Activated gamma-delta T cell treated with Interleukin-2 at 50 U/mL for 16 hours (primary cell): ENCODE measurements at places on chromosomes 3 and 15.

- no peak for DNase-seq
Measured at GRCh38 chr3:128455786-128456748, 10.6 kb downstream of the DNAJB8 start.

DNA sequence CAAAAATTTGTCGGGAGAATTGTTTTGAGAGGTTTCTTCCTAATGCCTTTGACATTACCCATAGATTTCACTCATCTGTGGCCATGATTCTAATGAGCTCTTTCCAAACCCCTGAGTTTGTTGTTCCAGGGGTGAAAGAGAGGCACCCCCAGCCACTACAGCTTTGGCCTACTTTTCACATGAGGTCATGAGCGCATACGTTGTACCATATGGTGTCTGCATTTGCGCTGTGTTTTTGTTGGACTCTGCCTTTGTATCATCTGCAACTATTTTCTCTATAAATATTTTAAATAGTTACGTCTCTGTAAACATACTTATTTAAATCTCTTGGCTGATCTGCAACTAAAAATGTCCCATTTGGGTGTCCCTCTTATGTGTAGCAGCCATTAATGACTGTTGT is 107.9 kb downstream of the LRTM1 start:
- DNase-seq = no peak

DNA sequence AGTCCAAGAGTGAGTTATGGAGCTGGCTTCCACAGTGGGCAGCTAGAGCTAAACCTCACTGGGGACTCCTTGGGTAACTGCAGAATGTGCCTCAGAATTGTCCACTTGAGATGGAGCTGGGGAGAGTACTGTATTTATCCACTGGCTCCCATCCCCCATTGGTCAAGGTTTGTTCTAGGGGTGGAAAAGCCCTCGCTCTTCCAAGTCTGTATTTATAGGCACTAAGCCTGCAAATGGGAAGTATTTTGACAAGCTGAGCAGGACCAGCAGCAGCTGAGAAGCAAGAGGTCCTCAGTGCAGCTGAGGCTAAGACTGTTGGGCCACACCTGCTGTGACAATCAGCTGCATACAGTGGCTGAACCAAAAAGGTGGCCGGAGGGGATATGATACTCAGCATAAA is 5.8 kb downstream of the USP13 start:
- DNase-seq = no peak

DNA sequence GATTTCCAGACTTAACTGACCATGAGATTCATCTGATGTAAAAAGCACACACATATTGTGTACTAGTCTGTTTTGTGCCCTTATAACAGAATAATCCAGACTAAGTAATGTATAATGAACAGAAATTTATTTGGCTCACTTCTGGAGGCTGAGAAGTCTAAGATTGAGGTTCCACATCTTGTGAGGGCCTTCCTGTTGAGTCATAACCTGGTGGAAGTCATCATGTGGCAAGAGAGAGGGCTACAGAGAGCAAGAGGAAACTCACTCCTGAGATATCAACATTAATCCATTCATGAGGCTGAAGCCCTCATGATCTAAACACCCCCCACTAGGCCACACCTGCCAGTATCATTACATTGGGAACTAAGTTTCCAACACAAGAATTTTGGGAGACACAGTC is 977.6 kb downstream of the MCTP2 start:
- DNase-seq = no peak

DNA sequence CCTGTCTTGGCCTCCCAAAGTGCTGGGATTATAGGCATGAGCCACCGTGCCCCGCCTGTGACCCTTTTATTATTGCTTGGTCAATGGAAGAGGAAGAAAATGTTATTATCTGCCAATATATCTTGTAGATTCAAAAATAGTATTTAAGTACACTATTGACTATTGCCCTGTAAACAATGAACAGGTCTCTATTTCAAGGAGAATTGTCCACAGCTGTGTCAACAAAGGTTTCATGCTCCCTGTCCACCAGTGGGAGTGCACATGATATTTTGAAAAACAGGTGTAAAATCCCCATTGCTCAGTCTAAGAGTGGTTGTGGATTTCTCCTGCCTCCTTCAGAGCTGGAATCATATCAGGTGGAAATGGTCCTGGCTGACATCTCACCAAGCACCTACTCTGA is 36.5 kb upstream of the IGF1R start:
- DNase-seq = no peak
